Activated CD4-positive, alpha-beta T cell treated with anti-CD3 and anti-CD28 coated beads, Interleukin-2, amount 10 ng/mL, durations not matched to agents 7 days and 5 days (primary cell): ENCODE measurements at places on chromosomes 16 and 17. TPM values are rescaled to one million over a fixed set of nuclear protein-coding genes. Genes with fewer than 3 reads are reported as not detected.

- no peak for DNase-seq
These were observed 1.2 kb upstream of the BCO1 start for GRCh38 chr16:81237282-81237681.

SOST gene
- total RNA-seq = not detected

- peak; percentile 65 for DNase-seq
These were observed 6.8 kb downstream of the MYO1C start for GRCh38 chr17:1485423-1486376.

GRCh38 chr16:1345087-1345486, 6.6 kb downstream of the TSR3 start:
- DNase-seq = no peak

DNA sequence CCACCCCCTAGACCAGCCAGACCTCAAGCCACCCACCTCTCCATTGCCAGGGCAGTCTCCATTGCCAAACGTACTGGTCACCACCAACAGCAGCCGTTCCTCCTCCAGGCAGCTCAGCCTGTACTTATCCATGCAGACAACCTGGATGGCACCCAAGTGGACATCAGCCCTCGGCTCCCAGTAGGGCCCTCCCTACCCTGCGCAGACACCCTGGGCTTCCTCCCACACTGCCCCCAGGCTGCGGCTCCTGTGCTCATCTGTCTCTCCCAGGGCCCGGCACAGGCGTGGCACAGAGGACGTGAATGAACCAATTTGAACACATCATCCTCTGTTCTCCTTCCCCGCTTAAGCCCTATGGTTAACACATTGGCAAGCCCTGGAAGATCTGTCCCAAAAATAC, 29.5 kb downstream of the NOS2 start:
- DNase-seq = no peak

DNA sequence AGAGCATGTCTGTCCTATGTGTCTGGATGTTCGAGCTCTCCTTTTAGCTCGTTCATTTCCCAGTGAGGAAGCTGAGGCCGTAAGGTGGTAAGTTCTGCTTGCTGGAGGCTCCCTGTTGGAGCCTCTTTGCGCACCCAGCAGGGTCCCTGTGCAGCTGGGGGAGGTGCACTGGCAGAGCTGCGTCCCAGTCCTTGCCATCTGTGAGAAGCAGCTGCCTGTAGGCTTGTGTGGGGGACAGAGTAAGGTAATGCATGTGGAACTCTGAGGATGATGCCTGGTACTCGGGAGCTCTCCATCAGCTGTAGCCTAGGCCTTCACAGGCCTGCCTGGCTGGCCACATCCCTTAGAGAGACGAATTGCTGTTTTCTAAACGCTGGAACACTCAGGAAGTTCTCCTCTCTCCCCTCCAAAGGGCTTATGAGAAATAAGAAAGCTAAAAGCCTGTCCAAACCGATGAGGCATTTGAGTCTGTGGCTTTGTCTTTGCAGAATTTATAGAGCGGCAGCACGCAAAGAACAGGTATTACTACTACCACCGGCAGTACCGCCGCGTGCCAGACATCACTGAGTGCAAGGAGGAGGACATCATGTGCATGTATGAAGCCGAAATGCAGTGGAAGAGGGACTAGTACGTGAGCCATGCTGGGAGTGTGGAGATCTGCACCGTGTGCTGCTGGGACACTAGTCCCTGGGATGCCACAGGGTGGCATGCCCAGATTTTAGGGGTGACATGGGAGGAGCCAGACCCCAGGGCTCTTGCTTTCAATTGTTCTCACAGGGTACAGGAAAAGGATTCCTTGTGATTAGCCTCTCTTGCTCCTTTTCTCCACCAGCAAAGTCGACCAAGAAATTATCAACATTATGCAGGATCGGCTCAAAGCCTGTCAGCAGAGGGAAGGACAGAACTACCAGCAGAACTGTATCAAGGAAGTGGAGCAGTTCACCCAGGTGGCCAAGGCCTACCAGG, 1.6 kb downstream of the NDUFB10 start:
- DNase-seq = no peak

GRCh38 chr17:28018439-28019070, 23.9 kb upstream of the NLK start:
- no peak for DNase-seq

- DNase-seq = no peak
These were observed 3.4 kb downstream of the KIF19 start for GRCh38 chr17:74329378-74329777.

RPAIN gene
- total RNA-seq = 52.0 TPM

- DNase-seq = no peak
These were observed 54.8 kb downstream of the PIMREG start for GRCh38 chr17:6498901-6499540.

CCR7 gene
- total RNA-seq = 323 TPM

GRCh38 chr16:80759419-80760162, 44.8 kb downstream of the CDYL2 start:
- DNase-seq = no peak

DNA sequence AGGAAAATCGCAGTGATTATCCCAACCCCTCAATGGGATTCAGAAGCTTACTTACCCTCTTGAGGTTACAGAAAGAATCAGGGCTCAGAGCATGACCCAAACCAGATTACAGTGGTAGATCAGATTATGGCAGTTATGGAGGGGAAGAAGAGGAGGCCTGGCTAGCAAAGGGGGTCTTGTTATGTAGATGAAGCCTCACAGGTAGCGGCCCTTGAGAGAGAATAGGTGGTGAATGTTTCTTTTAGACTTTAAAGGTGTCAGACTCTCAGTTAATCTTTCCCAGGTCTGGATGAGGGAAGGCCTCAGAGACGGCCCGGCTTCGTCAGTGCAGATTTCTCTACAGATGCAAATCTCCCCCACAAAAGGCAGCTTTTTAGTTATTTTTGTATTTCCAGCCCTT, 15.6 kb downstream of the RNF112 start:
- DNase-seq = no peak

GRCh38 chr16:50613281-50613963, 65.2 kb downstream of the NKD1 start:
- DNase-seq = no peak

GRCh38 chr16:12020009-12020408, 43.5 kb downstream of the SNX29 start:
- DNase-seq = no peak

GRCh38 chr16:86578611-86579267, 390 bp downstream of the FOXL1 start:
- no peak for DNase-seq

GRCh38 chr17:60528828-60529227, 2.8 kb upstream of the APPBP2 start:
- no peak for DNase-seq

SDR42E2 gene
- 0.22 TPM for total RNA-seq

GRCh38 chr16:87464691-87465300, 28.0 kb downstream of the ZCCHC14 start:
- DNase-seq = no peak

CENPX gene
- 73.0 TPM for total RNA-seq

DNA sequence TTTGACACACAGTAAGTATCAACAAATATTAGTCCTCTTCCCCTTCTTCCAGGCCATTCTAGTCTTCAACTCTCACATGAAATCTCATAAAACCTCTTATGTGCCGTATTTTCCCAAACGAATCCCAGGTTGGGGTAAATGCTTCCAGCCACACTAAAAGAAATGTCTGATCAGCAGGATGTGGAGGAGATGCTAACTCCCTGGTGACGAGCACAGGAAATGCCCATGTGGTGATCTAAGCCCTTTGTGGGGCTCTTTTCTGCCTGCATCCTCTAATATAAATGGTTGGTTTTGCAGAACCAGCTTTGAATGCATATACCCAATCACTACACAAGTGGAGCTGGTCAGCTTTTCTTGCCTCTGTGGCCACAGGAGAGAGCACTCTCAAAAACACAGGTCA, 498.2 kb upstream of the ERCC4 start:
- no peak for DNase-seq

DNA sequence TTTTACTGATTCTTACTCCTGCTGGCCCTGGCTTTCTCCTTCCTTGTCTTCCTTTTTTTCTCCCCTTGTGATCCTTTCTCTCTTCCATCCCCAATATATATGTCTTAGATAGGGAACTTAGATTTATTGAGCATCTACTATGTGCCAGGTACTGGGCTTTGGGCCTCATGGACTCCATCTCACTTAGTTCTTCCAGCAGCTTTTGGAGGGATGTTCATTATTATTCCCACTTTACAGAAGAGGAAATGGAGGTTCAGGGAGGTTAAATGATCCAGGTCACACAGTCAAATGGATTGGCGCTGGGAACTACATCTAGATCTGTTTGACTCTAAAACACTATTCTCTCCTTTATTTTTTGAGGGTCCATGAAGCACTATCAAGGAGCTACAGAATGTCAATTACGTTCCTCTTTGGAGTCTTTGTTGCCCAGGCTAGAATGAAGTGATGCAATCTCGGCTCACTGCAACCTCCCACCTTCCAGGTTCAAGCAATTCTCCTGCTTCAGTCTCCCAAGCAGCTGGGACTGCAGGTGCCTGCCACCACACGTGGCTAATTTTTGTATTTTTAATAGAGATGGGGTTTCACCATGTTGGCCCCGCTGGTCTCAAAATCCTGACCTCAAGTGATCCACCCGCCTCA, 19.0 kb upstream of the PRKCA start:
- DNase-seq = no peak

DNA sequence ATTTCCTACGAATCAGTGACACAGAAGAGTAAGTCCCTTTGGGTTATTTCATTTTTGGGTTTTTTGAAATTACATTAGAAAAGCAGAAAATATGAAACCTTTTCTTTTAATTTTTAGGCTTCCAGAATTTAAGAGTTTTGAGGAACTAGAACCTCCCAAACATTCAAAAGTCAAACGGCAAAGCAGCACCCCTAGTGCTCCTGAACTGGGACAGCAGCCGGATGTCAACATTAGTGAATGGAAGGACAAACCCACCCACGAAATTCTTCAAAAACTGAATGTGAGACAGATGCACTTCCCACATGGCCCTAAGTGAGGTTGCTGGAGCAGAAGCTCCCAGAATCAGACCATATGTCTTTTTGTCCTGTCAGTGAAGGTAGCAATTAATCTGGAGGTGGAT, 199.4 kb downstream of the PHKB start:
- DNase-seq = no peak

- peak; percentile 12 for DNase-seq
These were observed 22.7 kb upstream of the PPM1D start for GRCh38 chr17:60577147-60577915.

DNA sequence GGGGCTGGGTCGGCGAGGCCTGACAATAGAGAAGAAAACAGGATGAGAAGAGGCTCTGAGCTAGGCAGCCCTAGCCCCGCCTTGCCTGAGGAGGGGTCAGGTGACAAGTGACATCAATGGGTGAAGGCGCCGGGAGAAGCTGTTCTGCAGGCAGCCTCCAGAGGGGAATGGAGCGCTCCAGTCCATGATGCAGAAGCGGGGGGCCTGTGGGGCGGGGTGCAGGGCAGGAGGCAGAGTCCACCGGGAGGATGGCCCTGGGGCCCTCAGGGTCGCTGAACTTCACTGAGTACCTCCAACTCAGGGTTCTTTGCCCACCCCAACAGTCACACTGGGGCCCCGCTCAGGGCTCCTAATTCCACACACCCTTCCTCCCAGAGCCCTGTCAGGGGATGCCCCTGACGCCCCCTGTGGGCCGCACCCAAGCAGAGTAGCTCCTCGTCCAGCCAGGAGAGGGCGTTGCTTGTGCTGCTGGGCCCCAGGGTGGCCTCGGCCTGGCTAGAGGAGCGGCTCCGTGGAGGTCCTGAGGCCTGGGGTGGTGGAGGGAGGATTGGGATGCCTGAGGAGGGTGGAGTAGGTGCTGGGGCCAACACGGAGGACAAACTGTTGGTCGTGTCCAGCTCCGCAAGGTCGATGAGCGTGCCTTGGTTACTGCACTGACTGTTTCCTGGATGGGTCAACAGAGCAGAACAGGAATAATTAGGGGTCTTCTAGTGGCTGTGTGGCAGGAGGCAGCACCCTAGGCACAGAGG, 20.8 kb downstream of the GGA3 start:
- DNase-seq = peak; percentile 40

DNA sequence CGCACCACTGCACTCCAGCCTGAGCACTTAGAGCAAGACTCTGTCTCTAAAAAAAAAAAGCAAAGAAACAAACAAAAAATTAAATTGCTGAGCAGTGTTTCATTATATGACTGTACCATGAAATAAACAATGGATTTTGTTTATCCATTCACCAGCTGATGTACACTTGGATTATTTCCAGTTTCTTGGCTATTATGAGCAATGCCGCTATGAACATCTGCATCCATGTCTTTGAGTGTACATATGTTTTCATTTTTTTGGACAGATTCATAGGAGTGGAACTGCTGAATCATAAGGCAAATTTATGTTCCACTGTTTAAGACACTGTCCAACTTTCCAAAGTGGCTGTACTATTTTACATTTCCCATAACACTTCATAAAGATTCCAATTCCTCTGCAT, 8.0 kb downstream of the RNF157 start:
- DNase-seq = no peak

GRCh38 chr17:6753546-6753945, 2.3 kb upstream of the XAF1 start:
- no peak for DNase-seq

DNA sequence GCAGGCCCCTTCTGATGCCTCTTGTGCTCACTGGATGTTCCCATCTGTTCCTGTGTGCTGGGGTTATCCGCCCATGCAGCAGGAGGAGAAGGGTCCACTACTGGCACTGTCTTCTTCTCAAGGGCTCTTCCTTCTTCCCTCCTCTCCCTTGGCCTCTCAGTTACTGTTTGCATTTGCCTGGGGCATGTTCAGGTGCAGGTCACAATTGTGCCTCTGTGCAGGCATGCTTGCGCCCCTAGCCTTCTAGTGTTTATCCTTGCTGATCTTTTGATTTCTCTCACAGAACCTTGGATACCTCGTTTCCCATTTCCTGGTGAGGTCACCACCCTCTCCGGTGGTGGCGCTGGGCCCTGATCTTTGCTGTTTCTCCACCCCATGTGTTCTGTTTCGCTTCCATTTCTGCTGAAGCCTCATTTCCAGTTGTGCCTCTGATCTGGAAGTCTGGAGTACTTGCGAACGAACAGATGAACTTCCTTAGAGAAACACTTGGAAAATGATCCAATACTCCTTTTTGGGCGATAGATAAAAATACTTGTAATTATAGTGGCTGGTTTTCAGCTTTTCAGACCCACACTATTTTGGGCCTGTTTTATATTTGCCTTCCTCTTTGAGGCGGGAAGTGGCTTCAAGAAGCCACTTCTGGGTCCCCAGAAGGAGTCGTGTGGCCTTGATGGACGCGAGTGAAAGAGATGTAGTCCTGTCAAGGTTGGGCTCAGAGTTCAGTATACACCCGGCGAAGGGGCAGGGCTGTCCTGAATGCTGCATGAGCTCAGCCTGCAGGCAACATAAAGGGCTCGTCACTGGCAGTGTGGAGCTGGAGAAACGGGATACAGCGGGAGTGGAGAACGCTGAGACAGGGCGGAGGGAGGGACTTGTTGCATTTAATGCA, 312.9 kb downstream of the SNX29 start:
- DNase-seq = no peak

DNA sequence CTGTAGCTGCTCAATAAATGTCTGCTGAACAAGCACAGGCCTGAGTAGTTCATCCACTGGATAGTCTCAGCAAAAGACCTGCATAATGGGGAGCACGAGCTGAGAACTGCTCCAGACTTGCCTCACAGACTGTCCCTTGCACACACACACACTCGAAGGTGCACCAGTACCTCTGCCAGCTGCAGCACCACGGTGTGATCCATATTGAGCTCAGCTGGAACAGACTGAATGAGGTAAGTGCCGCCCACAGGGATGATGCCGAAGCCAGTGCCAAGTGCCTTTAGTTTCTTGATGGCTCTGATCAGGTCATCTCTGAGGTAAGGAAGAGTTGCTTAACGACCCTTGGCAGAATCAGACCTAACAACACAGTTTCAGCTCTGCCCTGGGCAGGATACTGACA, 11.6 kb downstream of the SNF8 start:
- DNase-seq = no peak
